Femur (tissue), 1 donor: ENCODE measurements at places on chromosomes 1 and 21.

DNA sequence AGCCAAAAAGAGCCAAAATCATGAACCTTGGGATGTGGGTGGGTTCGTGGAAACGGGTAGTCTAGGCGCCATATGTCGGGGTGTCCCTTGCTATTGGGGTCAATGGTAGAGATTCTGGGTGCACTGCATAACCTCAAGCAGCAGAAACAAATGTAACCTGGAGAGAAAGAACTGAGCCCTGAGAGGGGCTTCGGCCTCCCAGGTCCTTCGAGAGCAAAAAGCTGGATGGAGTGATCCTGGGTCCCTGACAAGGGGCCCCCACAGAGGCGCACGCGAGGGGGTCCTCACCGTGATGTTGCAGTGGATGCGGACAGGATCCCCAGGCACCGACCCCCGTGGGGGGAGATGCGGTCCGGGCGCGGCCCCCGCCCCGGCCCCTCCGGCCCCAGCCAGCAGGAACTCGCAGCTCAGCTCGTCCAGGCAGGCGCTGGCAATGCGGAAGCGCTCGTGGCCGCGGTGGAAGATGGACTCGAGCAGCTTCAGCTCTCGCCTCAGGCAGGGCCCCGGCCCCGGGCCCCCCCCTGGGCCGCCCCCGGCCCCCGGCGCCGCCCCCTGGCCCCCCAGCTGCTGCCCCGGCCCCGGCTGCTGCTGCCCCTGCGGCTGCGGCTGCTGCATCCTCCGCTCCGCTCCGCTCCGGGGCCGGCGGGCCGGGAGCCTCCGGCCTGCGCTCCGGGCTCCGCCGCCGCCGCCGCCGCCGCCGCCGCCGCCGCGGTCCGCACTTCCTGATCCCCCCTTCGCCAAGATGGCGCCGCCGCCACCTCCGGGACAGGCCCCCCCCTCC, at the start of gene UBE2Q1:
Gene UBE2Q1 (minus strand): TSS at position 724 of the 781 bp plus-strand sequence. CDS start 109 bp downstream, at position 615.
- peak; percentile 74 for DNase-seq

GRCh38 chr1:72006092-72006491, 276.2 kb downstream of the NEGR1 start:
- no peak for DNase-seq

- no peak for DNase-seq
These were observed 917 bp downstream of the STX12 start for GRCh38 chr1:27773826-27774445.

- peak; percentile 74 for DNase-seq
These were observed 905 bp downstream of the LIX1L start for GRCh38 chr1:145956781-145957442.

- DNase-seq = no peak
These were observed 184.4 kb downstream of the NFIA start for GRCh38 chr1:61266738-61267137.
